ENCODE measurements at places on chromosomes 16 and 17.
A peak's percentile ranks its signal among the peaks of the same experiment; 100 is the strongest.

- no peak for DNase-seq
Observed at GRCh38 chr16:4552541-4552940, 3.6 kb upstream of the C16orf96 start.

- DNase-seq: no peak
Observed at GRCh38 chr16:89412811-89413210, 77.5 kb downstream of the ANKRD11 start.

GRCh38 chr17:61343576-61343975, 56.1 kb upstream of the TBX2 start:
- no peak for DNase-seq

GRCh38 chr16:273547-274421, 2.0 kb downstream of the RGS11 start:
- DNase-seq: no peak

DNA sequence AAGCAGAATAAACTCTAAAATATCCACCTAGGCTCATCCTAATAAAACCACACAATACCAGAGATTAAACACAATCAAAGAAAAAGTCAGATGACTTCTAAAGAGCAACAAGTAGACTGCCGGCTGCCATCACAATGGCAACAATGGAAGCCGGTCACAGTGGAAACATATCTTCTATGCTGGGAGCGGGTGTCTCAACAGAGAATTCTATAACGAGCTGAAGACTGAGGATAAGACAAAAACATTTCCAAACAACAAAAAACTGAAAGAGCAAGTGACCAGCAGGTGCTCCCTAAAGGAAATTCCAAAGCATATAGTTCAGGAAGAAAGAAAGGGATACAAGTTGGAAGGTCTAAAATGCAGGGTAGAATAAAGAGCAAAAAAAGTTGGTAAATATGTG, 8.9 kb downstream of the NSMCE1 start:
- DNase-seq: no peak

- peak; percentile 22 for DNase-seq
Observed at GRCh38 chr17:42163113-42163512, 8.3 kb upstream of the RAB5C start.

DNA sequence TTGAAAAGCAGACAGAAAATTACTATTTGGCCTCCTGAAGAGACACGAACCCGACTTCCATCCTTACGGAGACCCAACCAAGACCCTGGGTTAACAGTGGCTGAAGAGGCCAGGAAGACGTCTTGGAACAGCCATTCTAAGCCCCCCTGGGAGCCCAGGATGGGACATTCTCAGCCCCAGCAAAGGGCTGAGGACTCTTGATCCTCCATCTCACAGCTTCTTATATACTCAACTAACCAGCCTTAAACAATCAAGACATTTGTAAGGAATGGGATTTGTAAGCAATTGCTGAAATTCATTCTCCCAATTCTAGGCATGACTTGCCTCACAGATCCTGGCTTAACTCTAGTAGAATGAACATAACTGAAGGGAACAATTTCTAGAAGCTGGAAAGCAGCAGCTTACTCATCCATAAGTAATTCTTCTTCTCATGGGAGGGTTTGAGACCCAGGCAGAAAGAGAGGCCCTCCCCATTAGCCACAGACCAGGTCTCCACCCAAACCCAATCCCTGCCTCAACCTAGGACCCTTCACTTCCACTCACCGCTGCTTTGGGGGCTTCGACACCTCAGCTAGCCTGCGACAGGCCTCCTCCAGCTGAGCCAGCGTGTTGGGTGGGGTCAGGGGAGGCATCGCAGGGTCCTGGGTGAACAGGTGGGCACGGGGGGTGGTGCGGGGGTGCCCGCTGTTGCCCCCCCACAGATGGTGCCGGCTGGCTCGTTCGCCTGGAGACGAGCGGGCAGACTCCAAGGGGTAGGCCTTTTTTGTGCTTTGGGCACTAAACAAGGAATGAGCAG, 25.5 kb downstream of the AXIN2 start:
- no peak for DNase-seq

DNA sequence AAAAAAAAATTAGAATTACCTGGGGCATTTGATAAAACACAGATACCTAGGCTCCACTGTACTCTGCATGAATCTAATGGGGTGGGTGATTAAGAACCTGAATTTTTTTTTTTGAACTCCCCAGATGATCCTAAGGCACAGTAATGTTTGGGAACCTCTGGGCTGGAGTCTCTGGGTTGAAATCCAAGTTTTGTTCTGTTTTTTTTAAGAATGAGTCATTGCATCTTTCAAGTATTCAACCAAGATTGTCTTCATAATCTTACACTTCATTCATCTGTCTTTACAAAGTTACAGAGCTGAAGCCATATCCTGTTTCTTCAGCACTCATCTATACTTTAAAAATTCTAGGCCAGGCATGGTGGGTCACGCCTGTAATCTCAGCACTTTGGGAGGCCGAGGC, 52.6 kb downstream of the PIGL start:
- DNase-seq: no peak

DNA sequence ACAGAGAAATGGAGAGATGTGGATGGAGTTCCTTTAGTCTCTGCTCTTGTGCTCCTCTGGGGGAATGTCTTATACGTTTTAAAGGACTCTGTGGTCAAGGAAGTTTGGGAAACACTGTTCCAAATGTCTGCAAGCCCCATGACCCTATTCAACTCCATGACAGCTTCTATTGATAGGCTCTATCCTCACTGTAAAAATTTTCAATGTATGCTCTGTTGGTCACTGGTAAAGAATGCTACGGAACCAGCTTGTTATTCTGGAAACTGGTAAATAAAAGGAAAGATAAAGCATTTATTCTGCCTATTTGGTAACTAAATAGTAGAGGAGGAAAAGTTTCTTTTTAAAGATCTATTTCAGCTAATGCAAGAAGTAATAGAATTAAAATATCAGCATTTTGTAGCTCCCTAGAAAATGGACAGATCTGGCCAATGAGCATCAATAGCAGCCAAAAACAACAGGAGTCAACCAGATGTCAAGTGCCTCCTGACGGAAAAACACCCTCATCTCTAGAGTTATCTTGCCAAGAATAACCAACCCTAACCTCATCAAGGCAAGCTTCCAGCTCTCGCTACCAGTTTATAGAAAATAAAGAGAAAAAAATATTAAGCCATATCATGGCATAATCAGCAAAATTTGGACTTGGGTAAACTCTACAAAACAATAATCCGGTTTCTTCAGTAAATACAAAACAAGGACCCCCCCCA, 16.1 kb downstream of the GDE1 start:
- no peak for DNase-seq

DNA sequence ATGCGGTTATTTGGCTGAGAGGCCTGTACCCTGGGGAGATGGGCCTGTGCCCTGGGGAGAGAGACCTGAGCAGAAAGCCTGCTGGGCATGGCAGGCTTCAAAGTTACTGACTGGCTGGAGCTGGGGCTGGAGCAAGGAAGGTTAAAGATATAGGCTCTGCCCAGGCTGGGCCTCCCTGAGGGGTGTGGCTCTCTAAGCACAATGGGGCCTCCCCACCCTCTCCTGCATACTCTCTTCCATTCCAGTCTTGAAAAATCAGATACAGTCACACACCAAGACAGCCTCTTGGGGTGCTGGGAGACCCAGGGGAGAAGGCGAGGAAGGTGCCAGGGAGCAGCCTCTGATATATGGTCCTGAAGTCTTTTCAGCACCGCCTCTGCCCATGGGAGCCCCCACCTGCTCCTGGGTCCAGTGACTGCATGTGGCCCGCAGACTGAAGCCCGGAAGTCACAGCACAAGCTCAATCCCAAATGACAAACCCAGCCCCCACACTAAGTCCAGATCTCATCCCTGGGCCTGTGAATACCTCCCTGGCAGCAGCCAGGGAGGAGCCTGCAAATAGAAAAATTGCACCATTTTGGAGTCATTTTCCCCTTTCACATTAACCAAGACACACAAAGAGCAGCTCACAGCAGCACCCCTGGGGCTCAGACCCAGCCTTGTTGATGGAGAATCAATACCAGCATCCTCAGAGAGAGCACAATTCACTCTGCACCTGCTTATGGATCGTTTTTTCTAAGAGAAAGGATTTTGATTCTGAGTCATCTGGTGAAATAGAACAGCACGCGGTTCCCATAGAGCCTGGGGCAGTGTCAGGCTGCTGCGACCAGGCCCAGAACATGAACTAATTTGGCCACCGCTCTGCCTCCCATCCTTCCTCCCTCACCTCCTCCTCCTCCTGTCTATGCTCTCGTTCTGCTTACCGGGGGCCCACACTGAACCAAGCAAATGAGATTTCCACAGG, 25.6 kb upstream of the CACNG1 start:
- no peak for DNase-seq

- no peak for DNase-seq
Observed at GRCh38 chr17:4162775-4163466, 19.9 kb downstream of the CYB5D2 start.

DNA sequence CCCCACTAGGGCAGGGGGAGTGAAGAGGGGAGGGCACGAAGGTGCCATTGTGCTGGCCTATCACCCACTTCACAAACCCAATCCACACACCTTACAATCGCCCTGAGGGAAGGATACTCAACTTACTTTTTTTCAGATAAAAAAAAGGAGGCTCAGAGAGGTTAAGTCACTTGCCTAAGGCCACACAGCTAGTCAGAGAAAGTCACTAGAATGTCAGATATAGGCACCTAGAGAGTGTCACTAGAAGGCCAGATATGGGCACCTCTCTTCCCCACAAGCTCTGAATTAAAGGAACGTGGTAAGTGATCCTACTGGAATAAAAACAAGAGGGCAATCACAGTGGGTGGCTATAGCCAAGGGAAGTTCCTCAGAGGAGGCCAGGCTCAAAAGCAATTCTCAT, 204.5 kb upstream of the ASIC2 start:
- no peak for DNase-seq

DNA sequence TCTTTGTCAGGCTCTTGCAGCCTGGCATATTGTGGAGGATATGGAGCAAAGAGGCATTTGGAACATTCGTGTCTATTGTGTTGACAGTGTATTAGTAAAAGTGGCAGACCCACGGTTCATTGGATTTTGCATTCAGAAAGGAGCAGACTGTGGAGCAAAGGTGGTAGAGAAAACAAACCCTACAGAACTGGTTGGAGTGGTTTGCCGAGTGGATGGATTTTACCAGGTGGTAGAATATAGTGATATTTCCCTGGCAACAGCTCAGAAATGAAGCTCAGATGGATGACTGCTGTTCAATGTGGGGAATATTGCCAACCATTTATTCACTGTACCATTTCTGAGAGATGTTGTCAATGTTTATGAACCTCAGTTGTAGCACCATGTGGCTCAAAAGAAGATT, 44.5 kb downstream of the EFCAB13 start:
- no peak for DNase-seq

DNA sequence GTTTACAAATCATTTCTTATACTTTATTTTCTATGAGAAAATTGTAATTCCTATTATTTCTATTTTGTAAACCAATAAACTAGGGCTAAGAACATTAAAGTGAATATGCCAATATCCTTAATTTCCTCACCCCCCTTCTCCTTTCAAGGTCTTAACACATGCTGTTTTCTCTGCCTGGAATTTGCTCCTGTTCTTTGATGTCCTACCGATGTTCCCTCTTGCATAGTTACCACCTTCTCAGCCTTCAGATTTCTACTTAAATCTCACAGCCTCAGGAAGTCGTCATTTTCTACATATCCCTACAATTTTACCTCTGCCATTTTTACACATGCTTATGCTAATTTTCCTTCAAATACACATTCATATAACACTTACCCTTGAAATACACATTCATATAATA, 890.9 kb upstream of the CDH8 start:
- no peak for DNase-seq

- DNase-seq: no peak
Observed at GRCh38 chr16:47504599-47504998, 43.5 kb downstream of the PHKB start.

GRCh38 chr16:1033128-1033679, 39.3 kb upstream of the SSTR5 start:
- DNase-seq: no peak

DNA sequence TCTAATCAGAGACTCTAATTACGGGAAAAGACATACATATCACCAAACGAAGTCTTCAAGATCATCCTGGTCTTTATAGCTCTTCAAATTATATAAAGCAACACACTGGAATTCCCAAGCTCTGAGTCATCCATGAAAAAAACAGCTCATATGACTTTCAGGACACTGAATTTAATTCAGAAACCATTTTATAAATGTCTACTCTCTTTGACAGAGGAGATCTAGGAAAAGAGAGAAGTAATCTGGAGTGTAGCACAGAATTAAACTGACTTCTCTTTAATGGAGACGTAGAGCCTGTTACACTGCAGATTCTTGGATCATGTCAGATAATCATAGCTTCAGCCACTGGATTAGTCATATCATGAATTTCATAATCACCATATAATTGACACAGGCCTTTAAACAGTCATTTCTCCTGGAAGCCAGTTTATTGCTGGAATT, 86.8 kb upstream of the WSB1 start:
- DNase-seq: no peak

DNA sequence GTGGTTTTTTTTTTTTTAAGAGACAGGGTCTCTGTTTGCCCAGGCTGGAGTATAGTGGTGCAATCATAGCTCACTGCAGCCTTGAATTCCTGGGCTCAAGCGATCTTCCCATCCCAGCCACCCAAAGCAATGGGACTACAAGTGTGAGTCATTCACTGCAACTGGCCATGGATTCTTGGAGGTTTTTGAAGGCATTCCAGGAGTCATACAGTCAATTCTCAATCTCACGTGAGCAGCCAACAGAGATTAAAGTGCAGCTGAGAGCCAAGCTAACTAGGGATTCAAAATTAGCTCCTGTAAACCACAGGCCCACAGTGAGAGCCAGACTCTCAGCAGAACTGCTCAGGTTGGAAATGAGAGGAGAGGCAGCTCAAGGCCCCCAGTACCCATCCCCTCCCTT, 30.2 kb downstream of the XPO6 start:
- DNase-seq: no peak

DNA sequence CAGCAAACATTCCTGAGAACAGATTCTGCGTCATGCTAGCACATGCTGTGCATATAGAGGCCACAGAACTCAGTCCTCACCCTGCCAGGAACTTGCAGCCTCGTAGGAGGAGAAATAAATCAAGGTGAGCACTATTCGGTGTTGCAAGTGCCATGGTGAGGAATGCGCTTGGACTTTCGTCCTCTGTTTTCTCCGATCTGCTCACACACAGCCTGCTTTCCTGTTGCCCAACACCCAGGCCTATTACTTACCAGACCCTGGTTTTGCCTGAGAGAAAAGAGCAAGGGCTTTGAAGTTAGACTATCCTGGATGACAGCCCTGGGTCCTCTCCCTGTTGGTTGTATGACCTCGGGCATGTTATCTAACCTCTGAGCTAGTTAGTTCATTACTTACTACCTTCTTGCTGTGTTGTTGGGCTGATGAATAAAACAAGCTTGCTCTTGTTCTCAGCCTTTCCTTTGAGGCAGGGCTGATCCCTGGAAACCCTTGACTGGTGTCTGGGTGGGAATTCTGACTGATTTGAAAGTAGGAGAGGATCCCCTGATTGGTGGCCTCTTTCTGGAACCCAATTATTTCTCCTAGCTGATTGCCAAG, 2.9 kb downstream of the ACSF2 start:
- DNase-seq: no peak

GRCh38 chr16:26155221-26155620, 463.5 kb downstream of the HS3ST4 start:
- no peak for DNase-seq

- no peak for DNase-seq
Observed at GRCh38 chr16:11079652-11080187, 135.4 kb downstream of the CLEC16A start.
